Regular cardiac myocyte (primary cell): ENCODE measurements at places on chromosomes 1 and 21. TPM values are rescaled to one million over a fixed set of nuclear protein-coding genes. Genes with fewer than 3 reads are reported as not detected.

PI4KB gene
- total RNA-seq = 42.0 and 95.1 TPM in 2 replicates

CFHR1 gene
- total RNA-seq = 0.19 and 0.56 TPM in 2 replicates

ZNF593OS gene
- 0.28 TPM in 1 of 2 replicates, not detected in the other for total RNA-seq

DCDC2B gene
- not detected in 2 replicates for total RNA-seq

CACHD1 gene
- total RNA-seq = 2.7 and 3.4 TPM in 2 replicates

JAM2 gene
- under 0.01 and 2.0 TPM in 2 replicates for total RNA-seq

KRTAP11-1 gene
- not detected in 2 replicates for total RNA-seq

USP25 gene
- total RNA-seq = 21.9 and 34.1 TPM in 2 replicates
